MCF 10A (cell line): ENCODE measurements at places on chromosomes 7 and 10. TPM values are rescaled to one million over a fixed set of nuclear protein-coding genes. Genes with fewer than 3 reads are reported as not detected.

- no peaks in the 10 kb centered on the region for H3K36me3 ChIP-seq
- H3K27me3 ChIP-seq: no peaks in the 10 kb centered on the region
- peak; percentile 14 for DNase-seq
Measured at GRCh38 chr7:155198901-155199845, 98.5 kb upstream of the INSIG1 start.

- DNase-seq: peak; percentile 48
- H3K27me3 ChIP-seq: no peaks in the 10 kb centered on the region
- no peaks in the 10 kb centered on the region for H3K4me1 ChIP-seq
- H3K27ac ChIP-seq: no peak overlapping the region
- H3K4me3 ChIP-seq: no peak overlapping the region
Measured at GRCh38 chr10:100103581-100103980, 21.9 kb upstream of the CPN1 start.

DNA sequence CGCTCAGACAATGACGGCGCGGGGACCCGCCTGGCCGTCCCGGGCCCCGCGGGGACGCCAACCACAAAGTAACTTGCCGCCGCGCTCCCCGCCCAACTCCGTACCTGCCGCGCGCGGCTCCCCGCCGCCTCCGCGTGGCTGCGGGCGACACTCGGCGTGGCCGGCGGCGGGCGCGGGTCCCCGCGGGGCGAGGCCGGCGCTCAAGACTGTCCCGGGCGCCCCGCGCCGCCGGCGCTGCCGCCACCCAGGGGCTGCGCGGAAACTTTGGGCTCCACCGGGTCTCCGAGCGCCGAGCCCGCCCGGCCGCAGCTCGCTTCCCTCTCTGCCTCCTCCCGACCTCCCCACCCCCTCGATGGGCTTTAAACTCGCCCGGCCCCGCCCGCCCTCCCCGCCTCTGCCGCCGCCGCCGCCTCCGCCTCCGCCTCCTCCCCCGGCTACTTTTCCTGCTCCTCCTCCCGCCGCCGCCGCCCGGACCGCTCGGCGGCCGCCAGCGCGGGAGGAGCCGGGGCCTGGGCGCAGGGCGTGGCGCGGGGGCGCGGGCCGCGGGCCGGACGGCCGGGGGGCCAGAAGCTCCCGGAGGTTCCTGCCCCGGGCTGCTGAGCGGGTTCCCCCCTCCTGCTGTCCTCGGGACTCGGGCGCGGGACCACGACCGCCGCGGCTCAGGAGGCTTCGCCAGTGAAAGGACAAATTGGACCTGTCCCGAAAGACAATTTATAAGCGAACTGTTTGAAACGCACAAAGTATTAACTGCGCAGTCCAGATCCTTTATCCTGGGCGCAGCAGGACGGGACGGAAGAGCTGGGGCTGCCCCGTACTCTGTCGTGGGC is 10.6 kb upstream of the GRB10 start:
- no peak overlapping the region for H3K27ac ChIP-seq
- peak overlapping the region; percentile 54 for H3K4me3 ChIP-seq
- H3K36me3 ChIP-seq: peaks cover 5% of the 10 kb centered on the region

- H3K36me3 ChIP-seq: peaks cover 18% of the 10 kb centered on the region
- DNase-seq: peak; percentile 91
- H3K4me3 ChIP-seq: peak overlapping the region; percentile 43
- H3K27me3 ChIP-seq: no peaks in the 10 kb centered on the region
Measured at GRCh38 chr10:5466451-5467206, 32.7 kb downstream of the CALML5 start.

- no peak for DNase-seq
- no peaks in the 10 kb centered on the region for H3K4me1 ChIP-seq
- no peak overlapping the region for H3K27ac ChIP-seq
- no peak overlapping the region for H3K4me3 ChIP-seq
- no peaks in the 10 kb centered on the region for H3K27me3 ChIP-seq
Measured at GRCh38 chr7:5217851-5218331, 27.9 kb downstream of the WIPI2 start.

DNA sequence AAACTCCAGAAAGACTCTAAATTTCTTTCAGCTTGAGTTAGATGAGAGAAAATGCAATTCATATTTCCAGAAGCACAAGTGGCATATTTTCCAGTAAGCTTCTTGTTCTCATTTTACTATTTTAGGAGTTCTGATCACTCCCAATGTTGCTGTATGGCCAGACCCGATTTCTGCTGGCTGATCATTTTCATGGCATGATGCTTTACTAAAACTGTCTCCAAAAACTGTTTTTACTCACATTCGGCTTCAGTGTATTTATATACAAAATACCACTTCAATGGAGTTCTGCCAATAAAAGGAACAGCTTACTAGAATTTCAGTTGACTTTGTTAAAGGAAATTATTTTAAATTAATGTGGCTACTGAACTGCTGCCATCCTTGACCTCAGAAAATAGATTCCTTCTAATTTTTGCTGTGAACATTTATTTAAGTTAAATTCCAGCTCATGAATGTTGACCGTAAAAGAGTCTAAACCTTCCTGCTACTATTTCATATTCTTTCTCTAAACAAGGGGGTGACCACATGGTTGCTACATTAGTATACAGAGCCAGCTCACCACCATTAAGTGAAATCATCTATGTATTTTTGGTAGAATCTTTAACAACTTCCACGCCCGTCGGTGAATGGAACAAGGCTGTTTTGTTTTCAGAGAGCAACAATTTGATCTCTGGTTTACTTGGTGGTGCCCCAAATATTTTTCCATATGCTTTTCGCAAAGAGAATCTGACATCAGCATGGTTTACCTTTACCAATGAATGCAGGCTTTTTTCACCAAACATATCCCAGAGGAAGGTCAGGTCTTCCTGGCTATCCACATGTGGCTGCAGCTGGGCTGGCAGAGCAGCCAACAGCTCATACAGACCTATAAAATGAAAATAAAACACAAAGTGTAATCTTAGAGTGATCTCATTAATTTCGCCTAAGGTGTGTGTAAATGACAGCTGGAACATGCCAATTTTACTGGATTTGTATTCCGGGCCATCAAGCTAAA is 101.2 kb downstream of the MPP7 start:
- no peaks in the 10 kb centered on the region for H3K27me3 ChIP-seq
- H3K4me3 ChIP-seq: no peak overlapping the region

GRCh38 chr10:101357958-101358357 is 4.0 kb downstream of the BTRC start:
- no peak overlapping the region for H3K4me3 ChIP-seq
- peaks cover 7% of the 10 kb centered on the region for H3K36me3 ChIP-seq
- no peaks in the 10 kb centered on the region for H3K27me3 ChIP-seq
- DNase-seq: no peak
- peaks cover 15% of the 10 kb centered on the region for H3K4me1 ChIP-seq
- H3K27ac ChIP-seq: peak overlapping the region; percentile 12

GRCh38 chr7:155373359-155374273 is 75.9 kb downstream of the INSIG1 start:
- DNase-seq: no peak
- H3K27me3 ChIP-seq: peaks cover 51% of the 10 kb centered on the region
- no peak overlapping the region for H3K27ac ChIP-seq
- H3K36me3 ChIP-seq: no peaks in the 10 kb centered on the region

DNA sequence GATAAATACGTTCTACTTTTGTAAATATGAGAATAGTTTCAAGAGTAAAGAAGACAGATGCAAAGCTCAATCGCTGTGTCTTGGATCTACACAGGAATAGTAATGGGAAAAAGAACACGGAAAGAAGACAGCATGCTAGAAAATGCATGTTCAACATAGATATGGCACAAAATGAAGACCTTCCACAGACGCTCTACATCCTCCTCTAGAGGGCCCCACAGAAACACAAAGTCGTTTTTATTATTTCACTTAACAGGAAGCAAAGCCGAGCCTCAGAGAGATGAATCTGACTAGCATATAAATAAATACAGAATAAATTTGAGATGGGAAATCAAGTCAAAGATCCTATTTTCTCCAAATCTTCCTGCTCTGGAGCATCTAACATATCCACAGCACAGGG is 292.6 kb downstream of the PARD3 start:
- no peaks in the 10 kb centered on the region for H3K27me3 ChIP-seq
- peaks cover 6% of the 10 kb centered on the region for H3K36me3 ChIP-seq
- peak; percentile 54 for DNase-seq

- no peak overlapping the region for H3K4me3 ChIP-seq
- no peaks in the 10 kb centered on the region for H3K36me3 ChIP-seq
- peaks cover 12% of the 10 kb centered on the region for H3K4me1 ChIP-seq
- DNase-seq: peak; percentile 51
- peaks cover 10% of the 10 kb centered on the region for H3K27me3 ChIP-seq
- H3K27ac ChIP-seq: no peak overlapping the region
Measured at GRCh38 chr10:51892965-51893658, 193.7 kb upstream of the CSTF2T start.

GRCh38 chr10:98262571-98262970 is 5.4 kb downstream of the LOXL4 start:
- no peak overlapping the region for H3K27ac ChIP-seq
- H3K4me3 ChIP-seq: no peak overlapping the region
- H3K4me1 ChIP-seq: peaks cover 6% of the 10 kb centered on the region
- DNase-seq: peak; percentile 70
- H3K36me3 ChIP-seq: peaks cover 7% of the 10 kb centered on the region
- no peaks in the 10 kb centered on the region for H3K27me3 ChIP-seq

DNA sequence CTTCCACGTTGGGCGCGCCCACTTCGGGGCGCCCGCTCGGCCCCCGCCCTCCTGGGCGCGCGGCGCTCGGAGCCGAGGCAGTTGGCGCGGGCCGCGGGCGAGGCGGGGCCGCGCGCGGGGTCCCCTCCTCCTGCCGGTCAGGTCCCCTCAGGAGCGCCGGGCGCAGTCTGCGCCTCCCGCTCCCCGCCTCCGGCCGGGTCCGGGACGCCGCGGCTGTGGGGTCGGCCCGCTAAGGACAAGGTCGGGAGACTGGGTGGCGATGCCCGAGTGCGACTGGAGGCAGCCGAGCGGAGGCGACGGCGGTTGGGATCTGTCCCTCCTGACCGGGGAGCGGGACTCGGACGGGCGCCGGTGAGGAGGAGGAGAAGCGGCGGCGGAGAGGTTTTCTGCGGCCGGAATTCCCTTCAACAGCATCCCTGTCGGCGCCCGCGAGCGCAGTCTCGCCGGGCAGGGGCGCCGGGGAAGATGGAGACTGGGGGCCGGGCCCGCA is at the start of gene ATRNL1:
Gene ATRNL1 (plus strand): TSS at position 80 of the 490 bp plus-strand sequence. CDS start 386 bp downstream, at position 466.
- DNase-seq: no peak
- peaks cover 57% of the 10 kb centered on the region for H3K27me3 ChIP-seq
- H3K4me1 ChIP-seq: no peaks in the 10 kb centered on the region
- H3K36me3 ChIP-seq: no peaks in the 10 kb centered on the region
- H3K4me3 ChIP-seq: peak within 1 kb of the TSS; percentile 35

DNA sequence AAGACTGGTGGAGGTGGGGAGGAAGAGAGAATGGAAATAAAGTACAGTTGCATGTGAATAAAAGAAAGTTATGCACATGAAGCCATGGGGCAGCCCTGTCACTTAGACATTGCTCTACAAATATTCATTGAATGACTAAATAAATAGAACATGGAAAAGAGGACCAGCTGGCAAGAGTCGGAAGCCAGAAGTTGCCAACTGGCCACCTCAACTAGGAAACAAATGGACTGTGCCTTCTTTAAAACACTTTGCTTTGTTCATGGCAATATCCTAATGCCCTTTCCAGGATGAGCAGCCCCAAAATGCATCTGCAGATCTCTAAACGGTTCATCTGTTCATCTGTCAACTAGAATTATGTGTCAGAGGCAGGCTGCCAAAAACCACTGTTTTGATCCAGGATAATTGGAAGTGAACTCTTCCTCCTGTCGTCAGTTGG is 157.3 kb downstream of the NOC3L start:
- no peaks in the 10 kb centered on the region for H3K36me3 ChIP-seq
- peak overlapping the region; percentile 64 for H3K27ac ChIP-seq
- DNase-seq: no peak
- no peaks in the 10 kb centered on the region for H3K27me3 ChIP-seq
- H3K4me1 ChIP-seq: peaks cover 9% of the 10 kb centered on the region
- H3K4me3 ChIP-seq: no peak overlapping the region

DNA sequence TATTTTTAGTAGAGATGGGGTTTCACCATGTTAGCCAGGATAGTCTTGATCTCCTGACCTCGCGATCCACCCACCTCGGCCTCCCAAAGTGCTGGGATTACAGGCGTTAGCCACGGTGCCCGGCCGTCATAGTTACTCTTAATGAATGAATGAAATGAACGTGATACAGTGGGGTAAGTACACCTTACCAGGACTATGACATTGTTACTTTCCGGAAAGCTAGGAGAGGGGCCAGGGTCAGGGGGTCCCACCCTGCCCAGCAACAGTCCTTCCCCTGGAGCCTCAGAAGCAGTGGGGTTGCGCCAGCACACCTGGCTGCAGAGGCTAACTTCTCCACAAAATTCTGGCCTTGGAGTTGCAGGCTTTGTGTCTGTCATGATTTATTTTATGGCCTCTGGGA is 21.4 kb downstream of the VSTM4 start:
- no peak overlapping the region for H3K27ac ChIP-seq
- no peak overlapping the region for H3K4me3 ChIP-seq
- DNase-seq: no peak
- no peaks in the 10 kb centered on the region for H3K36me3 ChIP-seq

DNA sequence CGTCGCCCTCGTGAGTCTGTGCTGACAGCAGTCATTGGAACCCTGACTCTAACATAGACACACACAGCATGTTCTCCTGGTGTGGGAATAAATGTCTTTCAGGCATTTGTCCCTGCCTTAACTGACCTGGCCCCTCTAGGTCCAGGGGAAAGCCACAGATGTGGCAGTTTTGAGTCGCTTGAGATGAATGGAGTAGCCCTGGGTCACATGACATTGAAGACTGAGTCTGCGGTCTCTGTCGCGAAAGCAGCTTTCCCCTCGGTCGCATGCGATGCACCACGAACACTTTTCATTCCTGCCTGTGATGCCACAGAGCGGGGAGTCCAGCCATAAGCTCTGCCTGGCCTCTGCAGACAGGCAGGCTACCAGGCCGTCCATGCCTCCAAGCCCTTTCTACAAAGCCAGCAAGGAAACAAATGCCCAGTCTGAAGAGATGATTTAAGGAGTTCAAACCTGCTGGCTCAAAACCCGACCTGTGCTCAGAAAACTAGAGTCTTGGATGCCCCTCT is 172.3 kb downstream of the WDR37 start:
- no peak overlapping the region for H3K27ac ChIP-seq
- H3K27me3 ChIP-seq: peaks cover 26% of the 10 kb centered on the region
- H3K4me3 ChIP-seq: no peak overlapping the region
- DNase-seq: no peak

- no peak overlapping the region for H3K4me3 ChIP-seq
- no peak for DNase-seq
- H3K4me1 ChIP-seq: no peaks in the 10 kb centered on the region
- no peak overlapping the region for H3K27ac ChIP-seq
- H3K36me3 ChIP-seq: no peaks in the 10 kb centered on the region
Measured at GRCh38 chr7:21361413-21362125, 66.3 kb upstream of the SP4 start.

DNA sequence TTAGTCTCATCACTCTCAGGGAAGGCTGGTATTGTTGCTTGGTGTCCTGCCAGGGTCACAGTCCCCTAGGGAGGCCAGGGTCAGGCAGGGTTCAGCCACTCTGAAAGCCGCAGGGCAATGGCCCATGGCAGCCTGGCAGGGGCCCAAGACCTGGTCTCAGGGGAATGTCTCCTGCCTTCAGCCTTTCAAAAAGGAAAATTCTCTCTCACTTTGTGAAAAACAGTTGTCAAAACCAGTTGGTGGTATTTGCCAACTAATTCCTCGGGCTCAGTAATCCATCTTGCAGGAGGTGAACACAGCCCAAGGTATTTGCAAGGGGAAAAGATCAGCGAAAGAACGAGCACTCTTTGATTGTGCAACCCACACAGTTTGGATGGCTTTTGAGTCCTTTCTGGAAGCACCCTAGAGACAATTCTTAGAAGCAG is 101.5 kb downstream of the JCAD start:
- peaks cover 36% of the 10 kb centered on the region for H3K4me1 ChIP-seq
- H3K4me3 ChIP-seq: no peak overlapping the region
- DNase-seq: peak; percentile 85
- H3K27me3 ChIP-seq: no peaks in the 10 kb centered on the region

The OR2A7 gene
- 10.0 and 13.6 TPM in 2 replicates for total RNA-seq

The TBXAS1 gene
- 1.5 and 4.4 TPM in 2 replicates for total RNA-seq

The ENKUR gene
- total RNA-seq: 0.33 and 0.47 TPM in 2 replicates

The NAT16 gene
- not detected in 2 replicates for total RNA-seq

The GHITM gene
- 272 and 389 TPM in 2 replicates for total RNA-seq

The C10orf62 gene
- total RNA-seq: 0.26 TPM in 1 of 2 replicates, not detected in the other

The CALCR gene
- not detected in 2 replicates for total RNA-seq

The MACC1 gene
- total RNA-seq: 0.02 and 0.14 TPM in 2 replicates
